Hippocampal formation (tissue), 2 donors: ENCODE measurements at places on chromosomes 4 and X.

GRCh38 chr4:630656-631055, 5.3 kb downstream of the PDE6B start:
- no peak for DNase-seq

DNA sequence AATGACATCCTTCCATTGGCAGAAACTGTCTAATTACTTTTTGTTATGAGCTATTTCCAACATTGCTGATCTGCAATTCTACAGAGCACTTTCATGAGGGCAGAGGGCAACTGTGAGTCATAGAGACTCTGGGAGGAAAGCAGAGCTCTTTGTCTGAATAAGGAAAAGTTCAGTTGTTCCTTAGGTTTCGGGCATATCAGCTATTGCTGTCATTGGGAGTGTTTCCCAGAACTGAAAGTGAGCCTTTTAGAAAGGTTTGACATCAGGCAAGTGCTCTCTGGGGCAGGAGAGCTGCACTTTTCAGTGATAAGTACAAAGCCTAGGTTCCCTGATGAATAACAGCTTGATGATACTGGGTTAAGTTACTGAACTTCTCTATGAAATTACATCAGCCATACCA, 119.2 kb upstream of the EDNRA start:
- DNase-seq: no peak

GRCh38 chrX:69179380-69179911, 14.2 kb upstream of the PJA1 start:
- no peak for DNase-seq

- DNase-seq: no peak
Observed at GRCh38 chrX:11438767-11439166, 145.6 kb downstream of the AMELX start.

GRCh38 chrX:107718156-107718621, 57.4 kb downstream of the TSC22D3 start:
- peak; percentile 18 for DNase-seq

DNA sequence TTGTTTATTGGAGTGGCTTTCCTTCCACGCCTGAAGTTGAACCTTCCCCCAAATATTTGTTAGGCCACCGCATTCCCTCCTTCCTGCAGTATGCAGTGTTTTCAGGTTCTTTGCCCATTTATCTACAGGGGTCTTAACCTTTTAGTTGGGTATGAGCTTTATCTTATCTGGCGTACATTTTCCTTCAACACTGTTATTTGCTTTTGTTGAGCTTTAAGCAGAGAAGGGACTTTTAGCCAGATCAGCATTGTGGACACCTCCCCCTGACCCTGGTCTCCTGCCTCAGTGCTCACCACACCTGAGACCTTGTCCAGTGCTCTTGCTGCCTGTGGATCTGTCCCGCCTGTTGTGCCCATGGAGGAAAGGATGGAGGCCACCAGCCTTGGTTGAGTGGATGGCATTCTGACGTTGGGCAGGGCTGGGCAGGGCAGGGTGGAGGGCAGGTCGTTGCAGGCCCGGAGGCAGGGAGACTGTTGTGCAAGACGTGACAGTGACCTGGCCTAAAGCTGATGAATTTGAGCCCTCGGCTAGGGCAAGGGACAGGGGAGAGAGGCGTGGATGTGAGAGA, 998 bp upstream of the DUSP9 start:
- DNase-seq: no peak

- DNase-seq: no peak
Observed at GRCh38 chrX:10198254-10198653, 41.5 kb downstream of the CLCN4 start.

DNA sequence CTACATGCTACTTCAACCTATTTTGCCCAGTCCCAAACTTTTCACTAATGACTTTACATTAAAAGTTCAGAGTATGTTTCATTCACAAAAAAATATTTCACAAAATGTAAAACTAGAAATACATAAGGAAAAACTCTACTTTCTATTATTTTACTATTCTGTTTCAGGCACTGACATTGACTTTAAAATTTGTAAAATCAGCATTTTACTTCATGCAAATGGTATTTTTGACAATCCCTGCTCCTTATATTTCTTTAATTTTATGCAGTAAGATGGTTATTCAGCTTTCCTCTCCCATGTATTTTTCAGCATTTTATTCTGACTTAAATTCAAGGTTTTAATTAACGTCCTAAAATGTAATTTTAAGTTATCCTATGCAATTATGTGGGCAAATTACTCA, 178.5 kb downstream of the COL25A1 start:
- no peak for DNase-seq

DNA sequence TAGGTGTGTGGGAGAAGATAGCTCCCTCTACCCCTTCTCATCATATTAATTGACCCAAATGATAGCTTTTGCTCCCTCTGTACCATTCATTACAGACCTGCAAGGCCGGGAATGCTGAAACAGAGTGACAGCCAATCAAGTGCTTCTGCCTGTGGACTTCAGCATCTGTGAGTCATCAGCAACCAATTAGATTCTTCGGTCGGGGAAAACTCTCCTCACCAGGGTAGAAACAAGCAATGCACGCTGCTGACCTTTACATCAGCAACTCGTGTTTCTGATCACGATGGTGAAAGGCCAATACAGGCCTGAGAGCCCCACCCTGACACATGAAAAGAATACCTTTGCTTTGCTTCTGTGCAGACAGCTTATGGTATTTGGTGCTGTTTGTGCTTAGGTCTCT, 347.2 kb upstream of the DDX53 start:
- no peak for DNase-seq

DNA sequence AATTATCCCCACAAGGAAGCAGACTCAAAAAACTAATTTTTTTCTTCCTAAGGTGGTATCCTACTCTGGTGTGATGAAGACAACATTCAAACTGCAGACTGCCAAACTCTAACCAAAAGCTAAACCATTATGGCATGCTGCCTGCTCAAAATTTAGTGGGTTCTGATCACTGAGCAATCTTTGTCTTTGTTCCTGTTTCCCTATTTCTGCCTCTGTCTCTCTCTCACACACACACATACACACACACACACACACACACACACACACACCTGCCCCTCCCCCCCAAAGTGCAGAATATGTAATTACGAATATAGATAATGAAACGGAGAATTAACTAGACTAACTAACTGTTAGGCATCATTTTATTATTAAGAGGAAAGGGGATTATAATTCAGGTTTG, 1278.6 kb downstream of the PCDH7 start:
- no peak for DNase-seq

GRCh38 chr4:87631668-87632067, 18.4 kb upstream of the DMP1 start:
- peak; percentile 14 for DNase-seq

- DNase-seq: no peak
Observed at GRCh38 chr4:147732518-147733235, 789 bp downstream of the ARHGAP10 start.

DNA sequence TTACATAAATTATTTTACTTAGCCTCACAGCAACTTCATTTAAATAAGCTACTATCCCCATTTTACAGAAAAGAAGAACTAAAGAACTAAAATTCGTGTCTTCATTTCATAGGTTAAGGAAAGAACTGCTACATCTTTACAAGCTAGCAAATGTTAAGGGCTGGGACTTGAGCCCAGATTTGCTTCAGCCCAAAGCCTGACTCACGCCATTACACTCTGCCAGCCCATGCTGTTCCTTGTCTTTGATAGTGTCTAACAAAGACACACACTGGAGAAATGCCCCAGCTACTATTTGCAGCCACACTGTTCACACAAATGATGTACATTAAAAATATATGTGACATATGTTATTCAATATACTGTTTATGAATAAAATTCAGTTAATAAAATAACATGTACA, 29.0 kb upstream of the ERVMER34-1 start:
- DNase-seq: no peak

DNA sequence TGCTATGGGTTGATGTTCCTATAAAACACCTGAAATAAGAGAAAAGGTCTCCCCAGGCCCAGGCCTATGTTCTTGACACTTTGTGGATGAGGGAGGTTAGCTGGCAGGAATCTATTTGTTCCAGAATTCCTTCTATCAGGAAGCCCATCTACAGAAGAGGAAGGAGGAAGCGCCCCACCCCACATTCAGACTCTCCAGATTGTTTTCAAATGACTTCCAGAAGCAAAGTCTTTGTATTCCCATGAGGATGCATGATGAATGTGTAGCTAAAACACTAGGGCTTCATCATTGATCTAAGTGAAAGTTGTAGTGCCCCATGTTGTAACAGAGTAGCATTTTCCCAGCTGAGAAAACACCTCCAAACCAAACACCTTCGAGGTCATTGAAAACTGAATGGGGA, 16.4 kb downstream of the OTC start:
- no peak for DNase-seq

GRCh38 chr4:26819026-26819425, 41.6 kb upstream of the STIM2 start:
- no peak for DNase-seq

DNA sequence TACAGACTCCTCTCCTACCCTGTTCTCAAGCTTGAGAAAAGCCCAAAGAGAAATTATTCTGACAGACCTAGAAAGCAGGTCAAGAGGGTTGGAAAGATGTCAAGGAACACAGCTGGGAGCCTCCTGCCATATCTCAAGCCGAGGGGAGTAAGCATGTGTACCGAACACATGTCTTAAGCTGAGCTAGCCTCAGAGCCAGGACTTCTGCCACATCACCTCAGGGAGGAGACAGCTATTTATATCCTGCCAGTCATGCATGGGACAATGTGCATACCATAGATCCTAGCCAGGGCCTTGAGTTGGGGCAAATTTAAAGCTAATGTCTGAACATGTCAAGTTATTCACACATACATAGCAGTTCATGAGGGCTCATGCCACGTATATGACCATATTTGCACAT, 11.8 kb downstream of the TMEM31 start:
- DNase-seq: no peak

DNA sequence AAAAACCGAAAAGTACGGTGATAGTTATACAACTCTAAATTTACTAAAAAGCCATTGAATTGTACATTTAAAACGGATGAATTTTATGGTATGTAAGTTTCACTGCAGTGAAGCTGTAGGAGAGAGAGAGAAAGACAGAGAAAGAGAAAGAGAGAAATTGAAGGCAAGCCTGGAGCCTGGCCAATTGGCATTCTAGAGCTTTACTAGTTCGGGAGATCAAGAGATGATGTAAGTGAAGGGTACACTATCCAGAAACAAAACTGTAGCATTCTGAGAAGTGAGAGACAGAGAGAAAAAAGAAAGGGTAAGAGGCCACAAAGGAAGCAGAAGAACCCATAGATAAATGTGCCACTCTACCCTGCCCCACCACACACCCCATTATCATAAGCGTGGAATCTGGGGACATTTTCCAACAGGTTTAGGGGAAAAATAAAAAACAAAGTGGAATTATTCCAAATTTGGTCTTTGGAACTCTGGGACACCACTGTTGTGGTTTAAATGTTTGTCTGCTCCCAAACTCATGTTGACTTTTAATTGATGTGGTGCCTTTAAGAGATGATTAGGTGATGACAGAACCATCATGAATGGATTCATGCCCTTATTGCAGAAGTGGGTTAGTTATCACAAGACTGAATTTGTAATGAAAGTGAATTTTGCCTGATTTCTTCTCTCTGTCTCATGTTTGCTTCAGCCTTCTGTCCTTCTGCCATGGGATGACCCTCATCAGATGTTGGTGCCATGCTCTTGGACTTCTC, 123.0 kb upstream of the PLS3 start:
- DNase-seq: no peak

DNA sequence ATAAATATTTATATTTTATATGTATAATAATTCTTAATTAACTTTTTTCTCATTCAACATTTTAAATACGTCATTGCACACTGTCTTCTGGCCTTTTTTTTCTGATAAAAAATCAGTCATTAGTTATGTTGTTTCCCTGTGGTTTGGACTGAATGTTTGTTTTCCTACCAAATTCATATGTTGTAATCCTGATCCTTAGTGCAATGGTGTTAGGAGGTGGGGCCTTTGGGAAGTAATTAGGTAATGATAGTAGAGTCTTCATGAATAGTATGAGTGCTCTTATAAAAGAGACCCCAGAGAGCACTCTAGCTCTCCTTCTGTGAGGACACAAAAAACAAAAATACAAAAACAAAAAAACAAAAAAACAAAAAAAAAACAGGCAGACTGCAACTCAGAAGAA, 117.2 kb downstream of the GASK1B start:
- no peak for DNase-seq

DNA sequence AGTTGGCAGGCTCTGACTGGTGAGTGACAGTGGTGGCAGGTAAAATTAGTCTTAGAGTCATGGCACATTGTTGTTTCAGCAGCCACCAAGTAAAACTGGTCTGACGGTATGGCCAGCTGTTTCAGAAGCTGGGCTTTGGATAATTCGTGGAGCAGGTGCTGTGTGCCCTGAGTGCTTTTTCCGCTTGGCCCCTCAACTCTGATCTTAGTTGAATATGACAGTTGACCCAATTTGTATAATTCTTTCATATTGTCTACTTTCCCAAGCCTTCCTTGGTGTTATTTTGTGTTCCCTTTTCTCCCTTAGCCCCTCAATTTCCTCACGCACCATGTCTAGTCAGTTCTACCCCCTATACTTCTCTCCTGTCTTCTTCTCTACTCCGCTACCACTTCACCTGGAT, 32.0 kb downstream of the CDS1 start:
- DNase-seq: no peak

DNA sequence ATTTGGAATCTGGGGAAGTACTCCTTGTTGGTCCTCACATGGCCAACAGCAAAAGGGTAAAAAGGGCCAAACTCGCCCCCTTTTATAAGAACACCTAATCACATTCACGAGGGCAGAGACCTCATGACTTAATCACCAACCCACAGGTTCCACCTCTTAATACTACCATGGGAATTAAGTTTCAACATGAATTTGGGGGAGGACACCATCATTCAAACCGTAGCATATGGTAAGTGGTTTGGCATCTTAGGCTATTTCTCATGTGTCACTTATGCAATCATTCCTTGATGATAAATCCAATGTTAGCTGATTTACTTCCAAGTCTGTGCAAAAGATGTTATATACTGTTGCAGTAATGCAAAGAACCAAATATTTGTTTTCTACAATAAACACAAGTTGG, 302.9 kb upstream of the FAM241A start:
- no peak for DNase-seq

DNA sequence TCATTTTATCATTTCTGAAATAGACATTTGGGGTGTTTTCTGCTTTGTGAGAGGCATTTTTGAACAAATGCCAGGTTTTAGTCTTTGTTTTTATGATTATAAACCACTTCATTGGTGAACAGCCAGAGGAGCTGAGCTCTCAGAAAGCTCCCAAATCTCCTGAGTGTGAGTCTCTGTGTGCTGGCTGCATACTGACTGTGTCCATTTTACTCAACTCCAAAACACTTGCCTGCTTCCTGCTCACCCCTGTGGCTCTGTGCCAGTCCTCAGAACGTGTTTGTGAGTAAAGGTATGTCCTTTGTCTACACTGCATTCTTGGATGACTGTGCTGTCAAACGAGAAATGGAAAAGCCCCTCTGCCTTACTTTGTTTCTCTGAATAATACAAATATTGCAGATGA, 5.4 kb upstream of the LRAT start:
- DNase-seq: no peak
